NCI-H526 treated with DMSO at 0.1 percent for 48 hours (cell line): ENCODE measurements at places on chromosomes 7 and 10.

DNA sequence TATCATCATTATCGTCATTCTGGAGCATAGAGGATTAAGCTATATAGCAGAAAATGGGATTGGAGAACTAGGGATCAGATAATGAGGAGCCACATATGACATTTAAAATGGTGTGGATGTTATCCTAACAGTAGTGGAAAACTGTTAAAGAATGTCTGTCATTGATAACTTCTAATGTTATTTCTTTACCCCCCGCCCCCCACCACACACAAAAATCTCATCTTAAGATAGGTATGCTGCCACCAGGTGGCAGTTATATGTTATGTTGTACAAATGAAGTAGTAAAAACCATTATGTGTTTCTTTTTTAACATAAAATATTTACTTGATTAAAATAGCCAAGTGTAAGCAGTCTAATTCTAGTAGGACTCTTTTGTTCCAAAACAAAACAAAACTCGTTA lies 13.0 kb downstream of the AKAP9 start:
- no peak for DNase-seq

GRCh38 chr7:47217570-47218360 lies 364.1 kb downstream of the TNS3 start:
- DNase-seq, result no peak

GRCh38 chr10:50991456-50992355 lies 82.6 kb upstream of the PRKG1 start:
- DNase-seq, result no peak

GRCh38 chr7:73852500-73852899 lies 8.5 kb upstream of the TMEM270 start:
- no peak for DNase-seq

- no peak for DNase-seq
These were observed 2.7 kb upstream of the LIPF start for GRCh38 chr10:88661577-88661976.

DNA sequence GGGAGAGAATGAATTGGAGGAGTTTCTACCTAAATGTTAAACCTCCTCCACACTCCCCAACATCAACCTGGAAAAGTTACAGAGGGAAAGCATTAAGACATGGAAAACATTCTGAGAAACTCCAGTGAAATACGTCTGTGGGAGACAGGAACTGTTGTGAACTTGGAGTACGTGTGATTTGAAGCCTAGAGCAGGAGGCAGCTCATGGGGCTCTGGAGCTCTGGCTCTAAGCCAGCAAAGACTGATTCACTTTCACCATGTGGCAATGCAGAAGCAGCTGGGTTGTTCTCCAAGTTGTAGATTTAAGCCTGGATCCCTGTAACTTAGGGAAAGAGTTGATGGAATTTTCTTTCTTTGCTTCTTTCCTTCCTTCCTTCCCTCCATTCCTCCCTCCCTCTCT lies 503.2 kb downstream of the NRG3 start:
- no peak for DNase-seq

DNA sequence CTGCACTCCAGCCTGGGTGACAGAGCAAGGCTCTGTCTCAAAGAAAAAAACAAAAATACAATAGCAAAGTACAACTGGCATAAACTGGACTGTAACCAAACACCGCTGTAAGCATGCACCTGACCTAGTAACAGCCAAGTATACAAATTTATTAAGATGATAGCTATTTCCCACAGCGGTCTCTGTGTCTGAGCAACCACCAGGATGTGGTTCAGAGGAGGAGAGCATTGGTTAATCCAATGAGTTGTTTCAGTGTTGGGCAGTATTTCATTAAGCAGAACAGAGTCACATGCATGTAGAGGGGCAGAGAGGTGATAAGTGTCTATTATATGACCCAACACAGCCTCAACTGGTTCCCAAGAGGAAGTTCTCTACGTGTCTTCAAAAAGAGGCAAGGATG lies 4.0 kb downstream of the SLC16A12 start:
- peak; percentile 18 for DNase-seq

- no peak for DNase-seq
These were observed 72.9 kb upstream of the STEAP1B start for GRCh38 chr7:22572937-22573336.

GRCh38 chr7:134752006-134752760 lies 27.3 kb upstream of the CALD1 start:
- DNase-seq, result peak; percentile 78

DNA sequence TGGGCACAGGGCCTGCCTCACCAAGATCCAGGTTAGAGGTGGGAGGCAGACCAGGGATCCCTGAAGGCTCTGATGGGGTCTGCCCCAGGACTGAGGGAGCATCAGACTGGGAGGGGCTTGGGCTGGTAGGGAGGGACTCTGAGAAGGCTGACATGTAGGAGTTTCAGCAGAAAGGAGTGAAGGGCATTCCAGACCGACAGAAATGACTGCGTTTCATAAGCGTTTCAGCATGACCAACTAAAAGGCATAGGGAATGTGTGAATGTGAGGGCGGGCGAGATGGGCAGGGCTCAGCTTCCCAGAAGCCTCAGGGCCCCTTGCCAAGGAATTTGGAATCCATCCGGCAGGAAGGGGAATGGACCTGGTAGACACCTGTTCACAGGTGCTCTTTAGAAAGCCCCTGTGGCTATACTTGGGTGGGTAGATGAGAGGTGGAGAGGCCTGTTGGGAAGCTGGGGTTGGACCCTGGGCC lies 24.9 kb upstream of the SLC29A3 start:
- no peak for DNase-seq

DNA sequence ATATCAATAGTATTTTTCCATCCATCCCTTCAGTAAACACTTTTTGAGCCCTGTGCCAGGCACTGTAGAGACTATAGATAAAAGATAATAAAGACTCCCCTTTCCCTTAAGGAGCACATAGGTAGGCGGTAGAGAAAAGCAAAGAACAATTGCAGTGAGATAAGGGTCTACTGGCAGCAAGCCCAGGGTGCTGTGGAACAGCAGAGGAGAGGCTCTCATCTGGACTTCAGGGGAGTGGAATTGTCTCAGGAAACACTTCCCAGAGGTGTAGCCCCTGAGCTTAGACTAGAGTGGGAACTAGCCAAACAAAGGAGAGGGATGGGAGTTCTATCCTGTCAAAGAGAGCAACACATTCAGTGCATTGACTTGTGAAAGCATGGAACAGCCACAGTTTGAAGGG lies 102.0 kb downstream of the NRF1 start:
- DNase-seq, result no peak

GRCh38 chr7:153886506-153887441 lies 165.4 kb upstream of the DPP6 start:
- no peak for DNase-seq

DNA sequence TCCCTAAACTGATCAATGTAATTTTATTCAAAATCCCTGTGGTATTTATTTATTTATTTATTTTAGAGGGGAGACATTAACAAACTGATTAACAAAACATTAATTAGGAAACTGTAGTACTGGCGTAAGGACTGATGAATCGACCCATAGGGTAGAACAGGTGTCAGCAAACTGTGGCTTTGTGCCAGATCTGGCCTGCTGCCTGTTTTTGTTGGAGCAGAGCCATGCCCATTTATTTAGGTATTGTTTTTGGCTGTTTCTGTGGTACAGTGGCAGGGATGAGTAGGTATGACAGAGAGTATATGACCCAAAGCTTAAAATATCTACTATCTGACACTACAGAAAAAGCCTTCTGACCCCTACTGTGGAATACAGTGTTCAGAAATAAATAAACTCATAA lies 332.5 kb upstream of the ETV1 start:
- no peak for DNase-seq

DNA sequence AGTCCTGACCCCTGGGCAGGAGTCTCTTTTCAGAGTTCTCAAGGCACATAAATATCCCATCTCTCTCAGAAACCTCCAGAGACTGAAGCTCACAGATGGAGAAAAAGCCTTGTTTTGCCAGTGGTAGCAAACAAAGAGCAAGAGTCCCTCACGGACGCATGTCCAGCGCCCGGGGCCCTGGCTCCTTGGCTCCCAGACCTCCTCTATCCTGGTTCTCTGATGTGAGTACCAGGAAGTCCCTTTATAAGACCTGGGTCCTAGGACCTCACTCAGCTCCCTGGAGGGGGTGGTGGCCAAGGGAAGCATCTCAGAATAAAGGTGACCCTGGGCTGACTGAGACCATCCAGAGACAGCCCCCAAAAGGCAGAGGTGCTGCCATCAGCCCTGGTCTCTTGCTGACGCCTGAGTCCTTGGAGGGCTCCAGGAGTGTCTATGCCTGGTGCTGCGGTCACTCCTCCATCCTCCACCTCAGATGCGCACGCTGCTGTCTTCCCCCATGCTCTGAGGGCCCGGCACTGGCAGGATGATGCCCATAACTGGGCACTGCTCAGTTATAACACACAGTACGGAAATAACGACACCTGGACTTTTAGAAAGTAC lies 221.5 kb downstream of the TNS3 start:
- no peak for DNase-seq

- DNase-seq, result no peak
These were observed 101.0 kb upstream of the EGFR start for GRCh38 chr7:54917613-54918391.

GRCh38 chr7:147539685-147540084 lies 1050.9 kb upstream of the C7orf33 start:
- DNase-seq, result no peak

DNA sequence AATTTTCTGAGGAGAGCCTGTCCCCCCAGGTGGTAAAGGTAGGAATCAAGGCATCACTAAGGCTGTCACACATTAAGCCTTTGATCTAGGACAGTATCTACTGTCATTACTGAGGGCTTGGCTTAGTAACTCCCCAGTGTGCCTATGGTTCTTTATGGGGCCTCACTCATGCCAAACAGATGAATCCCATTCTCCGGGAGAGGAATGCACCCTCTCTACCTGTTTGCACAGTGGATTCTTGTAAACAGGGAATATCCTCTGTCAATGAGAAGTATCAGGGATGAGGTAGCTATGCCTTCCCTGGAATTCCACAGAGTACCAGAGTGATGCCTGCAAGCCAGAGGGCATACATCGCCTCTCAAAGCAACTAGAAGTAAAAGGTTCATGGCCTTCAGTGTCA lies 3.9 kb upstream of the CPN1 start:
- DNase-seq, result no peak

DNA sequence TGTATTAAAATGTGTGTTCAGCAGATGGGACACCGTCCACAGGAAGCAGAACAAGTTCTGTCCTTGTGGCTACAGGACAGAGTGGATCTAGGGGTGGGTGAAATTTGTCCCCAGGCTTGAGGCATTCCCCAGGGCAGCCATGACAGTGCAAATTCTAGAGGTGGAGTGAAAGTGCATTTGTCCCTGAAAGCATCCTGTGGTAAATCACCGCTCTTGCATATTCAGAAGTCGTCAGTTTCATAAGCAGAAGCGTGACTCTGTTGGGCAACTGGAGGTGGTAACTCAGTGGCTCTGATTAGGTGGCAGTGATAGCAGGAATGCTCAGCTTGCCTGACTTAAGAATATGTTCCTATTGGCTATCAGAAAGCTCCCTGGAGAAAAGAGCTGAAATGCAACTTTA lies 96.6 kb downstream of the SNX10 start:
- peak; percentile 57 for DNase-seq

DNA sequence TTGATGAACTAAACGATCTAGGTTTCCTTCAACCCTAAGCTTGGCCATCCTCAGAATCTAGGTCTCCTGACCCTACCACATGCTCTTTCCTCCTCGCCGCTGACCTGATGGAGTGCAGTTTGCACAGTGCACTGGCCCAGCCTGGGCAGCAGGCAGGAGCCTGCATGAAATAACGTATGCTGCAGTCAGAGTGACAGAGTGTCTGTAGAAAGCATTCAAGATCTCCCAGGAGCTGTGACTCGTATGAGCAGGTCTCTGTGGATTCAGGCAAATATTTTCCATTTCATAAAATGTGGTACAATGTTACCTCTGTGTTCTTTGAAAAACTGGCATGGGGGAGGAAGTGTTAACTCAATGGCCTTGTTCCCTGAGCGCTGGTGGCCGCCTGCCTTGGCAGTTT lies 441.8 kb downstream of the RPS24 start:
- peak; percentile 76 for DNase-seq

DNA sequence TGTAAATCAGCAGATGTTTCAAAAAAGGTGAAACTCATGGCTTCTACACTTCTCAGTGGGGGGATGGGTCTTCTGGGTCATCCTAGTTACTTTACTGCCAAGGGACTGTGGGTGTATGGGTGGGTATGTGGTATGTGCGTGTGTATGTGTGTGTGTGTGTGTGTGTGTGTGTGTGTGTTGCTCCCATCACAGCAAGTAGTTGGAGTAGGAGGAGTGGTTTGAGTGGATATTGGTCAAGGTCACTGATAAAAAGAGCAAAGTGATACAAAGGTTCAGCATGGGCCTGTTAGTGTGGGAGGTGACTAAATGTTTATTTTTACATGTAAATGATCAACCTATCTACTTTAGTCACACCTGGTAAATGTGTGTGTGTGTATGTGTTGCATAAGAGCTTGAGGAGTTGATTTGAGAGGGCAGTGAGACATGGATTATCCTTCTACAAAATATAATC lies 11.8 kb upstream of the COBL start:
- DNase-seq, result no peak

DNA sequence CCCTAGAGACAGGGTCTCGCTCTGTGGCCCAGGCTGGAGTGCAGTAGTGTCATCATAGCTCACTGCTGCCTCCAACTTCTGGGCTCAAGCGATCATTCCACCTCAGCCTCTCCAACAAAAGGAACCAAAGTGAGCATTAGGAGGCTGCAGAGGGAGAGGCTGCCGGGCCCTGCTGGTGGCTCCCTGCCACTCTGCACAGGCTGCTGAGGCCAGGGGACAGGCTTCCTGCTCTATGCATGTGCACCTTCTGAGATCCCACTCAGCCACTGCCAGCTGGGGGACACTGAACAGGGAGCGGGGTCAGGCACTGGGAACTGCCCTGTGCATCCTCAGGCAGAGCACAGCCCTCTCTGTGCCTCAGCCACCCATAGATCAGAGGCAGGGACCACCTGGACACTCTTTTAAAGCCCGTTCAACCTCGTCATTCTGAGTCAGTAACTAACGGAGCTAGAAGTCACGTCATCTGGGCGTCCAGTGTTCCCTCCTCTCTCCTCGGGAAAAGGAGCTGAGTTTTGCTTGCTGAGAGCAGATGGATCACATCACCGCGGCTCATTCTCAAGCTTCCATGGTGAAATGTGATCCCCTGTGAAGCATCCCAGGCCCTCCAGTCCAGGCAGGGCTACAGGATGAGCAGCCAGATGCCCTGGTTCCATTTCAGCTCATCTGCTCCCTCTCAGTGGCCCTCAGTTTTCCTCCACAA lies 109.6 kb downstream of the MYL10 start:
- DNase-seq, result no peak

DNA sequence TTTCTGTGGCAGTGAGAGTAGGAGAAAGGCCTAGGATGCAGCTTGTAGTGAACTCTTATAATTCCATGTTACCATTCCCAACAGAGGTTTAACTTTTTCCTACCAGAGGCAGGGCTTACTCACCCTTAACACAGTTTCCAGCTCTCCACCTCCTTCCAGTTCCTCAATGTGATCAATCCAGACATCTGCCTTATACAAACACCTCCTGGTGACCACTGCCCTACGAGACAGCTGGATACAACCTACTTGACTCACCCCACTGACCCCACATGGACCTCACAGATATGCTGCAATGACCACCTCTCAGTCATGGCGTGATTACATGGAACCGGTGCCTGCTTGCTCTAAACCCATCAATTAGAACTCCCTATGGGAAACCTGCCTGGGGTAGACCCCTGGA lies 326.5 kb downstream of the TNS3 start:
- no peak for DNase-seq

GRCh38 chr7:24713850-24714675 lies 43.2 kb downstream of the GSDME start:
- DNase-seq, result no peak
